ENCODE measurements at places on chromosomes 7 and 10.

GRCh38 chr7:9204571-9204970 lies 771.2 kb downstream of the NXPH1 start:
- no peak for DNase-seq

- no peak for DNase-seq
These were observed 7.9 kb upstream of the FAM170B start for GRCh38 chr10:49141541-49142332.

DNA sequence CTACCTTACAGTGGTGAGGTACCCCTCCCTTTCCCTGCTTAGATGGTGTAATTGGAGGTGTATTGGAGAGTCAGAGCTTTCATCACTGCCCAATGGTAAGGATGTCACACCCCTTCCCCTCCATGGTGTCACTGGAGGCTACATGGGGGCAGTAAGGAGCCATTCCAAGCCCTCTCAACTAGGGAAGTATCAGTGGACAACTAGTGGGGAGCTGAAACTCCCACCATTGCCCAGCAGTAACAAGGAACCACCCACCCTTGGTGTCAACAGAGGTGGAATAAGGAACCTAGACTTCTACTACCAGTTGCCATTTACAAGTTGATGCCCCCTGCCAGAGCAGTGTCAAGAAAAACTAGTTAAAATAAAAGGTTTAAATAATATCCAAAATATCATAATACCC lies 2.8 kb upstream of the HIBADH start:
- DNase-seq, result no peak

DNA sequence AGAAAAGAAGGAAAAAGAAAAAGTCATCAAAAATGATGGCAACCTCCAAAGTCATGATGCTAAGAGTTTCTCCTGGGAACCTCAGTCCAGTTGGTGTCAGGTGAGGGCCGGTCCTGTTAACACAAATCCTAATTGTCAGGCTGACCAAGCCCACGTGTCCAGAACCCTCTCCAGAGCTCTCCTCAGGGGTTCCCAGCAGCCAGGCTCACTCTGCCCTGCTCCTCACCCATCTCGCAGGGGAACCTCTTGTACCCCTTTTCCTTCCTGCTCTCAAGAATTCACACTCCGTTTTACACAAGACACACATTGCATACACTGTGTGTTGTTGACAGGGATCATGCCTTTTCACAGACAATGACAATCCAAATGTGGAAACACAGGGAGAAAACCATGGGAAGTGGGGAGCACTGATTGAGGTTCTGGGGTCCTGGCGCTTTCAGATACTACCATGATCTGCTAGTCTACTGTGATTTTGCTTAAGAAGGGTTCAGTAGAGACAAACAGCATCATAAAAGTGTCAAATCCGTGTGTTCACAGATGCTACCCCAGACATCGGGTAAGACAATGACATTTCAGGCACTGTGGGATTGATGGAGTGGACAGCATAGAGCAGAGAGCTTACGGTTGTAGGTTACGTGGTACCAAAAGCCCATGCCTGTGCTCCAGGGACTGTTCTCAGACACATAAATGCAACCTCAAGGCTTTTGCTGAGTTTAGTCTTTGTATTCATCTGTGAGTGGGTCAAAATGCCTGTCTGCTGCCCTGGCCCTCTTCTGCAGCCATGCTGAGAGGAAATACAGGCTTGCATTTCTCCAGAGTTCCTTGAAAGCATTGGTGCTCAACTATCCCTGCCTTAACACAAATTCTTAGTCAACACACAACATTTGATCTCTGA lies 16.0 kb downstream of the IL2RA start:
- no peak for DNase-seq

DNA sequence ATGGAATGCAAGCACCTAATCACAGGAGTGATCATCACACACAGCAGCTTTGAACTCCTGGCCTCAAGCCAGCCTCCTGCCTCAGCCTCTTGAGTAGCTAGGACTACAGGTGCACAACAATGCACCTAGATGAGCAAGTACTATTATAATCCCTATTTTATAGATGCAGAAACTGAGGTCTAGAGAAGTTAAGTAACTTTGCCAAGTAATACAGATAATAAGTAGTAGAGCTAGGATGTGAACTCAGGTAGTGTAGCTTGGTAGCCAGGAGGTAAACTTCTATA lies 33.7 kb downstream of the DNAJC12 start:
- no peak for DNase-seq

DNA sequence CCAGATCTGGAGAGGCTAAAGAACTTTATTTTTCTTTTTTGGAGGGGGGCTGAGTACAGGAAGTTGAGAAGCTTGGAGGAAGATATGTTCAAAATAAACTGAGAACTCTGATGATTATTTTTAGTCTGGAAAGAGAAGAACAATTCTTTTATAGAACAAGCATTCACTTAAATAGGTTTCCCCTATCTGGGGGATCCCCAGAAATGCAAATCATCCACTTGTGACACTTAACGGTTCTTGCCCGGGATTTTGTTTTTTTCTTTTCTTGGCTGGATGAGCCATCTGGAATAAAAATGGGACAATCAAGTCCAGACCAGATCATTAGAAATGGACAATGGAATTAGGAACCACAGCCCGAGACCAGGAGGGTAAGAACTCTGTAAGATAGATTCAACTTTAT lies 95.9 kb upstream of the EGR2 start:
- DNase-seq, result no peak

- DNase-seq, result no peak
These were observed 1.9 kb upstream of the ARL4A start for GRCh38 chr7:12685550-12685949.

DNA sequence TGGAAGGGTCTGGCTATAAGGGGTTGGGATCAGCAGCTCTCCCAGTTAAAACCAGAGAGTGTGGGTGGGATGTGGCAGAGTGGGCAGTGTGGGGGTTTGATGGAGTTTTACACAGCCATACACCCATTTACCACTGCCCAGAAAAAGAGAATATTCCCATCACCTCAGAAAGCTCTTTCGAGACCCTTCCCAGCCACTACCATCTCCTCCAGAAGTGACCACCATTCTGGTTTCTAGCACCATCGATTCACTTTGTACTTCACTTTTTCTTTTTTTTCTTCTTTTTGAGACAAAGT lies 15.5 kb downstream of the BAG3 start:
- DNase-seq, result no peak

- no peak for DNase-seq
These were observed 53.4 kb upstream of the CYP2C8 start for GRCh38 chr10:95122736-95123135.

DNA sequence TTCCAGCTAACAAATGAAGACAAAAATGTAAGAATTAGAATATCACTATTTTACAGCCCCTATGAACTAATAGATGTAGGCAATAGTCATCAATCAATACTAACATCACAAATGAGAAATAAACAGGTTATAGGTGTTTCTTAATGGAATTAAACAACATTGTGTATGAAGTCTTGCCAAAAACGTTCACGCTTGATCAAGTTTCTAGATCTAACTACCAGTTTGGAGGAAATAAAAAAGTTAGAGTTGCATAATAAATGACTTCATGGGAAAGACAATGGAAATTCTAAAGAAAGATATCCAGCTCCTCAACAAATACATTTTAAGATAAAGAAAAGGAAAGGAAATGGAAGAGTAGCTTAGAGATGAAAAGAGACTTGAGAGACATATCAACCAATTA lies 19.7 kb downstream of the TAC1 start:
- DNase-seq, result no peak

DNA sequence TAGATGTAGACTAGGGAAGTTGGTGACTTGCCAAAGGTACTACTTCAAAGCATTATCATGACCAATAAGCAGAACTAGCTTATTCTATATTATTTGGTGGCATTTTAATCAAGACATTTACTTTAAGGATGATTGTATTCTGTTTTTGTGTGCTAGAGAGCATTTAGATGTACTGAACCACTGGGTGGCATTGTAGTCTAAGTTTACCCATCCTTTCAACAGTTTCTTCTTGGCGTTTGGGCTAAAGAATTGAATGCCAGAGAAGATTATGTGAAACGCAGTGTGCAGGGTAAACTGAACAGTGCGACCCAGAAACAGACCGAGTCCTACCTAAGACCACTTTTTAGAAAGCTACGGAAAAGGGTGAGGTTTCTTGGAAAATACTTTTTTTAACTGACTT lies 26.8 kb downstream of the PRPF18 start:
- DNase-seq, result no peak

GRCh38 chr7:43679210-43680068 lies 49.9 kb downstream of the COA1 start:
- no peak for DNase-seq

- no peak for DNase-seq
These were observed 2.9 kb upstream of the SPACDR start for GRCh38 chr7:100466653-100467605.

GRCh38 chr7:112939574-112940313 lies 146.9 kb downstream of the GPR85 start:
- DNase-seq, result peak; percentile 100

GRCh38 chr7:47103498-47104205 lies 478.3 kb downstream of the TNS3 start:
- DNase-seq, result no peak

DNA sequence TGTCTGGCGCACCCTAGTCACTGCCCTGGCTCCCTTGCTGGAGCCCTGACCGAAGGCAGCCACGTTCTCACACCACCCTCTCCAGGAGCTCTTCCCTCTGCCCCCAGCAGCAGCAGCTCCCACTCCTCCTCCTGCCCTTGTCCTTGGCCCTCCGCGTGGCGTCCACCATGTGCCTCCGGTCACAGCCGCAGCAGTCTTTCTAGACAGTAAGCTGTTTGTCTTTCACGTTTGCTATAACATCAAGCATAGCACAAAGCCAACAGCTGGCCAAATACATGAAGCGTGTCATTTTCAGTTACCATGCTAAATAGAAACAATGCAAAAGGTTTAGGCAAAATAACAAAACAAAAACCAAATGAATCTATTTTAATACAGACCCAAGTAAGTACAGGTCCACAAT lies 3.3 kb downstream of the PITRM1 start:
- DNase-seq, result no peak

DNA sequence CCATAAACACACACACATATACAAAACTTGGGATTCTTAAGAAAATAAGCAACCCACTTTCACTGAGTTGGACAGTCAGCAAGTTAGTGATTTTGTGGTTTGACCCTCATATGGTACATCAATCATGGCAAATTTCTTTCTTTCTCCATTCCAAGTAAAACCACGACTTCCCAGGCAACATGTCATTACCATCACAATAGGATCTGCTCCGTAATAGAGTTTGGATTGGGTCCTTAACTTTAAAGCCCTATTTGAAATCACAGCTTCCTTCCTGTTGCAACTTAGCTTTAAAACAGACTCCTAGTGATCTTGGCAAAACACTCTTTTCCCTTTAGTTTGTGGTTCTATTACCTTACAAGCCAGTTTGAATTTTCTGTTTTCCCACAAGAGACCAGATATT lies 483.6 kb downstream of the INHBA start:
- no peak for DNase-seq

- peak; percentile 54 for DNase-seq
These were observed 36.2 kb upstream of the MNX1 start for GRCh38 chr7:157046681-157047080.

- DNase-seq, result no peak
These were observed 80.0 kb downstream of the SLC25A13 start for GRCh38 chr7:96241855-96242254.

DNA sequence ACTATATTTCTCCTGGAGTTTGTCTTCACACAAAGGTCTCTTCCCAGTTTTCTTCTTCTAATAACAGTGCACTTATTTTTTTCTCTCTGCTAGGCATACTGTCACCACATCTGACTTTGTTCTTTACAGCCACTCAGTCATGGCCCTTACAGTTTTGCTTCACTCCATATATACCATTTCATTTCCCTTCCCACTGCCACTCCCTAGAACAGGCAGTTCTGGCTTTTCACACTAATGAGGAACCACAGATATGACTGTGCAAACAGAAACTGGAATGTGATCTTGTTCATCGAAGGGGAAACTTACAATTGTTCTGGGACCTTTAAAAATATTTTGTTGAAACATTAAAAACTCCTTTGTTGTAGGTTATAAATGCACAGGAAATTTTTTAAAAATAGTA lies 67.3 kb downstream of the EPDR1 start:
- DNase-seq, result no peak

DNA sequence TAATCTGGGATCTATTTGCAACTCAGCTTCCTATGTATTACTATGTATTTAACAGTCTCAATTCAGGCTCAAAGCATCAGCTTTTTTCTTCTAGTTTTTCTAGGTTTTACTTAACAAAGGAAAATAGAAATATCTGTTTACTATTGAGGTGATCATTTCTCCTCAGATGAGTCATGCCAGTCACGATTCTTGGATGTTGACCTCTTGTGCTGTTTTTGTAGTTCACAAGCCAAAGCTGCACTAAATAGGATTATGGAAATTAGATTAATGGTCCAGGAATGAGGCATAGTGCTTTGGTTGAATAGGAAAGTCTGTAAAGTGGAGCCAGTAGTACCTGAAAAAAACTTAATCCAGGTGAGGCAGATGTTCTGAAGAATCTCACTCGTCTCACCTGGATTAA lies 198.3 kb upstream of the KAT6B start:
- DNase-seq, result no peak

DNA sequence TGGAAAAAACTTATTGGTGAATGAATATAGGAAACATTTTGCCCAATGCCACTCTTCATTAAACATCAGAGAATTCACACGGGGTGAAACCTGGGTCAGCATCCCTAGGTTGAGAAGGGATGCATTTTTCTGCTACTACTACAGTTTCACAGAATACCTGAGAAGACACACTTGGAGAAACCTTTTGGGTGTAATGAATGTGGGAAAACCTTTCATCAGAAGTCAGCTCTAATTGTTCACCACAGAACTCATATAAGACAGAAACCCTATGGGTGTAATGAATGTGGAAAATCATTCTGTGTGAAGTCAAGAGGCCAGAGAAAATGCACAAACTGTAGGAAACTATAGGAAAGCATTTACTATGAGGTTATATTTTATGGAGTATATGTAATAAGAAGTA lies 24.9 kb downstream of the ZNF37A start:
- no peak for DNase-seq

- DNase-seq, result no peak
These were observed 181.9 kb downstream of the WNT2 start for GRCh38 chr7:117140921-117141320.

- DNase-seq, result no peak
These were observed 42.8 kb upstream of the SEPHS1 start for GRCh38 chr10:13390604-13391522.

GRCh38 chr10:105949721-105950120 lies 1214.8 kb downstream of the SORCS1 start:
- no peak for DNase-seq

DNA sequence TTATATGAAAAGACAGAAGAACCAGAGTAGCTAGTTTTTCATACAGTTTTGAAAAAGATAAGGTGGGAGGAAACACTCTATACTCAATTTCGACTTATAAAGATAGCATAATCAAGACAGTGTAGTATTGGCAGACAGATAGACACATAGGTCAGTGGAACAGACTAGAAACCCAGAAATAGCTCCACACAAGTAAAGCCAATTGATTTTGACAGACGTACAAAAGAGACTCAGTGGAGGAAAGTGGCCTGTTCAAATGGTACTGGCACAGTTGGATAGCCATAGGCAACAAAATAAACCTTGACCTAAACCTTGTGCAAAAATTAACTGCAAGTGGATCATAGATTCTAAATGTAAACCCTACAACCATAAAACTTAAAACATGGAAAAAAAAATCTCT lies 46.8 kb downstream of the MAPK8 start:
- no peak for DNase-seq
